ENCODE measurements at places on chromosomes 1 and 21. TPM values are rescaled to one million over a fixed set of nuclear protein-coding genes. Genes with fewer than 3 reads are reported as not detected.

GRCh38 chr1:48031676-48032075 is 34.5 kb upstream of the TRABD2B start:
- no peaks in the 10 kb centered on the region for H3K27me3 ChIP-seq
- H3K4me1 ChIP-seq: no peaks in the 10 kb centered on the region
- no peak overlapping the region for H3K27ac ChIP-seq
- DNase-seq: no peak
- H3K36me3 ChIP-seq: no peaks in the 10 kb centered on the region

The NR0B2 gene
- total RNA-seq: not detected

The LYPD8 gene
- not detected for total RNA-seq

- H3K4me1 ChIP-seq: no peaks in the 10 kb centered on the region
- H3K27ac ChIP-seq: no peak overlapping the region
- H3K27me3 ChIP-seq: no peaks in the 10 kb centered on the region
- no peak for DNase-seq
- H3K4me3 ChIP-seq: no peak overlapping the region
Observed at GRCh38 chr1:186819563-186819962, 9.2 kb upstream of the PLA2G4A start.

DNA sequence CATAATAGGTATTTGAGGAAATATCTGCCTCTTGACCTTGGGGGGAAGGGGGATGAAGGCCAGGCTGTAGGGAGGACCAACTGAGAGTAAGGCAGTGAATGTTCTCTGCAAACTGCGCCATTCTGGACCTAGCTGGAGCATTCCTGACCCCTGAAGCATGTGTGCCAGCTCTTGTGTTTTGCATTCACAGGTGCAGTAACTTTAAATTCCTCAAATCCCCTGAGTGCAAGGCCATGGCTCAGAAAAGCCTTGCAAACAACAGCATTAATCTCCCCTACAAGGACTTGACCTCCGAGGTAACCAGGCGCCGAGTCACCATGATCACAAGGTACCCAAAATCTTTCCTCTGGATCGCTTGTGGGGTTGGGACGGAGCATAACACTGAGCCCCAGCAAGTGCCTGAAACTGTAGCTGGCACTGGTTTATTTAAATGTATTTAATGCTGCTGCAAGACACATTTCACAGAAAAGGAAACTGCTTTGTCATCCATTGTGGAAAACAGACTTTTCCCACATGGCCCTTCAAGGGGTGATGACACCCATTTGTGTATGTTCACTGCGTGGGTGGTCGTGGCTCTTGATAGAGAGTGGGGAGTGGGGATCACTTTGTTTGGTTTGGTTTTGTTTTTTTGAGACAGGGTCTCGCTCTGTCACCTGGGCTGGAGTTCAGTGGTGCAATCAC is 1.7 kb downstream of the MYOCOS start:
- no peak overlapping the region for H3K27ac ChIP-seq
- H3K27me3 ChIP-seq: peaks cover 1% of the 10 kb centered on the region
- H3K4me3 ChIP-seq: no peak overlapping the region
- H3K4me1 ChIP-seq: no peaks in the 10 kb centered on the region
- H3K36me3 ChIP-seq: no peaks in the 10 kb centered on the region

The DISC1 gene
- total RNA-seq: 12.8 TPM

DNA sequence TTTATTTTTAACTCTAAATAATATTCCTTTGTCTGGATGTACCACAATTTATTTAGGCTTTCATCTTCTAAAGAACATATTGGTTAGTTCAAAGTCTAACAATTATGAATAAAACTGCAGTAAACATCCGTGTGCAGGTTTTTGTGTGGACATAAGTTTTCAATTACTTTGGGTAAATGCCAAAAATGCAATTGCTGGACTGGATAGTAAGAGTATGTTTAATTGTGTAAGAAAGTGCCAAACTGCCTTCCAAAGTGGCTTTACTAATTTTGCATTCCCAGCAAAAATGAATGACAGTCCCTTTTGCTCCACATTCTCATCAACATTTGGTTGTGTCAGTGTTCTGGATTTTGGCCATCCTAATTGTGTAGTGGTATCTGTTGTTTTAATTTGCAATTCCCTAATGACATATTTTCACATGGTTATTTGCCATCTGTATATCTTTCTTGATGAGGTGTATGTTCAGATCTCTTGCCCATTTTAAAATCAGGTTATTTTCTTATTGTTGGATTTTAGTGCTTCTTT is 113.8 kb downstream of the DPYD start:
- no peak for DNase-seq
- H3K27ac ChIP-seq: no peak overlapping the region
- H3K4me3 ChIP-seq: no peak overlapping the region
- H3K36me3 ChIP-seq: no peaks in the 10 kb centered on the region
- no peaks in the 10 kb centered on the region for H3K27me3 ChIP-seq

Measured in endothelial cell of umbilical vein (primary cell).